Retina (tissue), 1 donor: ENCODE measurements at places on chromosomes 1 and 21.

- DNase-seq, result no peak
Measured at GRCh38 chr1:98048751-98049325, 128.0 kb upstream of the DPYD start.

DNA sequence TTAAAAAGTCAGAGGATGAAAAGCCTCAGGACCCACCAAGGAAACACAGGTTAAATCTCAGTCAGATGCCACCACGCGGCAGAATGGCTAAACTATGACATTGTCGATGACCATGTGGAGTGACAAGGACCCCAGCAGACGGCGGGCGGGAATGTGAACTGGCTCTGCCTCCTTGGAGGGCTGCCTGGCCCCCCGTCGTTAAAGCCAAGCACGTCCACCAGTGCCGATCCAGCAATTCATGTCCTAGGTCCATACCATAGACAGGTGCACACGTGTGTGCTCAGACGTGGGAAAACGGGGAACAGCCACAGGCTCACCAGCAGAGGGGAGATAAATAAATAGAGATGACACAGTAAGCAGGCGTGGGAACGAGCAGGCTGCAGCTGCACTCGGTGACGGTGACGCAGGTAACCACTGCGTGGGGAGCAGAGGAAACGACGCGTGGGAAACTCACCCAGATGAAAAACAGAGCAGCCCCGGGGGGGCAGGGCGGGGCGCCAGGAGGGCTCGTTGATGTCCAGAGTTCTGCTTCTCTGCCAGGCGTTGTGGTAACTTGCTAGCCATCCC is 28.3 kb upstream of the PCBP3 start:
- DNase-seq, result peak; percentile 58

DNA sequence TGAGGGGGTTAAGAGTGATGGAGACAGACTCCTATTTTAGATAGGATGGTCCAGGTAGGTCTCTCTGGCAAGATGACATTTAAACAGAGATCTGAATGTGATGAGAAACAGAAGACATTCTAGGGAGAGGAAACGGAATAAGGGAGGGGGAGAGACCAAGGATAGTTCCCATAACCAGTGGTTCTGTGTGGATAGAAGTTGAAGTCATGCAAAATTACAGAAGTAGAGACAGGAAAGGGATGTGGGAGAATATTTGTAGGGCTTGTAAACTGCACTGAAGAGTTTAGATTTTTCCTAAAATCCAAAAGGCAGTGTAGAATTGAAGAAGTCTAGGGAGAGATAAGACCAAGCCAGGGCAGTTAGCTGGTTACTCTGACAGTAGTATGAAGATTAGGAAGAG is 200.6 kb downstream of the GRIK1 start:
- DNase-seq, result no peak

GRCh38 chr21:42741066-42741465 is 87.6 kb downstream of the PDE9A start:
- DNase-seq, result no peak

DNA sequence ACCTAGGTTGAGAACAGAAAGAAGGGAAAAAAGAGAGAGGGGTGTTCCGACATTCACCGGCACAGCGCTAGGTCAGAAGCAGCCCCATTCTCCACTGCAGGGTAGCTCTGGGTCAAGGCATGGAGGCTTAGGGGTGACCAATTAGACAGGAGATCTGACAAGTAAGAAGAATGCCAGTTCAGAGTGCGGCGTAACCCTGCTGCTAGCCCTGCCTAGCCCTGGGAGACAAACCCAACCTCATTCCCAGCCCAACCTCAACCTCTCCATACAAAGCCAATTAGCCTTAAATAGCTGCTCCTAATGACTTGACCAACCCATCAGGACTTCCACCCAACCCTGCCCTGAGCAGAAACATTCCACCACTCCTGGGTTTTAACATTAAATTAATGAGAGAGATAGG is 3.4 kb downstream of the PRELP start:
- no peak for DNase-seq

GRCh38 chr1:10054465-10054864 is 21.7 kb downstream of the UBE4B start:
- no peak for DNase-seq

DNA sequence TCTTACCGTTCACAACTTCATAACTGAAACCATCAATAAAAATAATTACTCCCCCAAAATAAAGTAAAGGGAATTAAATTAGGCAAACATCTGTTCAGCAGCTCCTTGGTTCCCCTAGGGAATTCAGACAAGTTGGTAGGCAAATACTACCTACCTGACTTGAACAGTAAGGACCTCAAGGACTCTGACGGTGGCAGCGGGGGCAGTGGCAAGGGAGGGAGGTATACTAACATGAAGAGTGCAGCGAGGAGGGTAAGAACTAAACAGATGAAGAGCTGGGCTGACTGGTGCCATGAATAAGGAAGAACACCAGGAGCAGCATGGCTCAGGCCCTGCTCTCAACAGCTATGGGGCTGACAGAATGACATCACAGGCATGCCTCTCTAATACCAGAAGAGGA is 33.1 kb downstream of the MTOR start:
- no peak for DNase-seq

DNA sequence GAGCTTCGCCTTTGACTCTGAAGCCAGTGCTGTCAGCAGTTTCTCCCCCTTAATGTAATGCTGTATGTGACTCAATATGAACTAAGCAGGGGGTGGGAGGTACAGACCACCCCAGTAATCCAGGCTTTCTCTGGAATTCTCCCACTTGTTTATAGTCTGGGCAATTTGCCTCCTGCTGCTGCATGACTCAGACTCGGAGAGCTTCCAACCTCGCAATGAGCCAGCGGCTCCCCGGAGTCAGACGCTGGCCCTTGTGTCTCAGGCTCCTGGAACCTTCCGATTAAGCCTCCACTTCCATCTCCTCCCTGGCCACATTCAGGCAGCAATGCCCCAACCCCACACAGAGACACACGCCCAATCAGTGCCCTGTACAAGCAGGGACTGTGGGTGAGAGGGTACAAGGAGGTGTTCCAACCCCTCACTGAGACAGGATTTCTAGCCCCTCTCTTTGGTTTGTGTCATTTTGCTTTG is 471.7 kb upstream of the VAMP3 start:
- no peak for DNase-seq

DNA sequence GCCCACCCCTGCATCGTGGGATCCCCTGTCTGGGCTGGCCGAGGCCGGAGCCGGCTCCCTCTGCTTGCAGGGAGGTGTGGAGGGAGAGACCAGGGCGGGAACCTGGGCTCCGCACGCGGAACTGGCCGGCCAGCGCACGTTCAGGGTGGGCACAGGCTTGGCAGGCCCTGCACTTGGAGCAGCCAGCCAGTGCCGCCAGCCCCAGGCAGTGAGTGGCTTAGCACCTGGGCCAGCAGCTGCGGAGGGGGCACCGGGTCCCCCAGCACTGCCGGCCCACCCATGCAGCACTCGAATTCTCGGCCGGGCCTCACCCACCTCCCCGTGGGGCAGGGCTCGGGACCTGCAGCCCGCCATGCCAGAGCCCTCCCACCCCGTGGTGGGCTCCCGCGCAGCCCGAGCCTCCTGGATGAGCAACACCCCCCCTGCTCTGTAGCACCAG is 422.6 kb downstream of the AMY1C start:
- no peak for DNase-seq

DNA sequence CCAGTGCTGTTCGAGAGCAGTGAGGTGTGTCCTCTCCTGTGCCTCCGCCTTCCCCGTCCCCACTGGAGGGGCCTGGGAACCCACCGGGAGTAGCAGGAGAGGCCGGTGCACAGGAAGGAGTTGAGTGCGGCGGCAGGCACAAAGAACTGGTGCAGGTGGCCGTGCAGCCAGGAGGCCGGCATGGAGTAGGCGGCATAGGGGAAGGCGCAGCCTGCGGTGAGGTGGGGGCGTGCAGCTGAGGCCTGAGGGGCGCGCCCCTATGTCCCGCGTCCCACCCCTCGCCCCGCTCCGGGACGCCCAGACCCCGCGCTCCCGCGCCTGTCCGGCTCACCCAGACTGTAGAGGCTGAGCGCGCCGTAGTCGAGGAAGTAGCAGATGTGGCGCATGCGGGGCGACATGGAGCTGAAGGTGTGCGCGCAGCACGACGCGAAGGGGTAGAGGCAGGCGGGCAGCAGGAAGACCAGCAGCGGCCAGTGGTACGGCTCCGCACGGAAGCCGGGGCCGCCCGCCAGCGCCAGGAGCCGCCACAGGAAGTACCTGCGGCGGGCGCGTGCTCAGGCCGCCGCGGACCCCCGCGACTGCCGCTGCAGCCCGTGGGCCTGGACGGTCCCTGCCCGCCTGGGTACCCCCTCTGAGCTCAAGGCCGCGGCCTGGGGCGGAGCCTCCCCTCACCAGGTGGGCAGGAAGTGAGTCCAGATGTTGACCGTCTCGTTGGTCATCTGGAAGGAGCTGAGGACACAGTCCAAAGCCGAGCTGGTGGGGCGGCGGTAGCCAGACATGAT is 2.2 kb downstream of the PAQR6 start:
- DNase-seq, result peak; percentile 63

- DNase-seq, result no peak
Measured at GRCh38 chr1:234261545-234261944, 111.7 kb upstream of the COA6 start.

DNA sequence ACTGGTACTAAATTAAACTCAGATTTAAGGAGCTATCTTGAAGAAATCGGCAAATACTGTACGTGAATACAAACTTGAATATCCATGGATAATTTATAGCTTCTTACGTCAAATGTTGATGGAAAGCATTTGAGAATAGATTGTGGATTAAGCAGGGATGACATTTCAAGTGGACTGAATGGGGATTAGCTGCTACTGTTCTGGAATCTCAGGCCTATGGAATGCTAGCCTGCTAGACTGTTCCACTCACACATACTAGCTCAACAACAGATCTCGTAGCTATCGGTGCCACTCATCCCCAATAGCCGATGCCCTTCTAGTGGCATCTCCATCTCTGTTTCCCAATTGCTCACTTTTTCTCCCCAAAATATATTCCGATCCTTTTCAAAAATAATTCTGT is 62.0 kb upstream of the USP25 start:
- no peak for DNase-seq
